Fibroblast of pulmonary artery (primary cell): ENCODE measurements at places on chromosomes 7 and 10.

DNA sequence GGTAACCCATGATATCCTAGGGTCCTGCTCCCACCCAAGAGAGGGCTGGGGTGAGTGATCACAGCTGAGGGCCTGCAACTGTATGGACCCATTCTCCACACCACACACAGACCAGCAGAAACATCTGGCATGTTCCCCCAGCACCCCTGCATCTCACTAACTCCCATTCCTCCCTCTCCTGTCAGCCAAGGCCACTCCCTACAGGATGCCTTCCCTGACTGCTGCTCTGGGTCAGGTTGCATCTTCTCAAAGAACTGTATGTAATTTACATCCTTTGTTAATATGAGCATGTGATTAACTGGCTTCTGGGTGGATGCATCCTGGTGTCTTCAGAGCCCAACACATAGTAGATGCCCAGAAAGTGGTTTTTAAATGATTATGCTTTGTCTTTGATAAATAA is 56.2 kb downstream of the PTPRE start:
- DNase-seq: no peak

DNA sequence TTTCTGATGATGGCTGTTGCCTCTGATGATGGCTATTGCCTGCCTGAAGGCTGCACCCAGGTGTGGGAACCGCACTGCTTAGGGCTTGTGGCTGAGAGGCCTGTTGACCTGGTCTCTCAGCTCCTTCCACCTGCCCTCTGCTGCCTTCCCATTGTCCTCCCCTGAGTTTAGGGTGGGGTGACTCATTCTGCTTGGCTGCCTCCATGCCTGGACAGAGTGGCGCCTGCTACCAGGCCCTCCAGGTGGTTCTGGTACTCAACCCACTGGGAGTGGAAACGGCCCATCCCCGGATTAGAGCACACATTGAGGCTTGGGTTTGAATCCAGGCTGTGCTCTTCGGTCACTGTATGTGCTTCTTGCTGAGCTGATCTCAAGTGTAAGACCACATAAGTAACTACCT is 120.6 kb downstream of the SEM1 start:
- no peak for DNase-seq

GRCh38 chr7:37947138-37947940 is 26.9 kb downstream of the EPDR1 start:
- no peak for DNase-seq

DNA sequence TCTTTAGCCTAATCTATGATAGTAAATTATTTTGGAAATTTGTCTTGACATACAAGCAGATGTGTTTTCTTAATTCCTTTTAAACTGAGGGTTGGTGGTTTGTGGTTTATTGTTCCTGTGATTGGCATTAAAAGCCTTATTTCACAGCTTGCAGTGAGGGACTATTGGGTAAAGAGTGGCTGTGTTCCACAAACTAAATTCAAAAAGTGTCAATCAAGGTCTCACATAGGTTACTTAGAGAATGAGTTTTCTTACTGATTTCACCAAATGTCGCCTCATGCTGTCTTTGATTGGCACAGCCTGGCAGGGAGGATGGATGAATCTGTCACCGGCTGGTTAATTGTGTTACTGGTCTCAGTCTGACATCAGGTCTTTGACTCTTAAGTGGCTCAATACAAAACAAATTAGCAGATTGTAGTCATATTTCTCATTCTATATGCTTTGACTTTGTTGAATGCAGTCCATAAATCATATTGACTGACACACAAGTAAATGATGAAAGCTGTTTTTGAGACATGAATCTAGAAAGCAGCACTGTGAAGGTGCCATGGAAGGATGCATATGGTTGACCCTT is 66.8 kb upstream of the CYP26C1 start:
- DNase-seq: no peak

DNA sequence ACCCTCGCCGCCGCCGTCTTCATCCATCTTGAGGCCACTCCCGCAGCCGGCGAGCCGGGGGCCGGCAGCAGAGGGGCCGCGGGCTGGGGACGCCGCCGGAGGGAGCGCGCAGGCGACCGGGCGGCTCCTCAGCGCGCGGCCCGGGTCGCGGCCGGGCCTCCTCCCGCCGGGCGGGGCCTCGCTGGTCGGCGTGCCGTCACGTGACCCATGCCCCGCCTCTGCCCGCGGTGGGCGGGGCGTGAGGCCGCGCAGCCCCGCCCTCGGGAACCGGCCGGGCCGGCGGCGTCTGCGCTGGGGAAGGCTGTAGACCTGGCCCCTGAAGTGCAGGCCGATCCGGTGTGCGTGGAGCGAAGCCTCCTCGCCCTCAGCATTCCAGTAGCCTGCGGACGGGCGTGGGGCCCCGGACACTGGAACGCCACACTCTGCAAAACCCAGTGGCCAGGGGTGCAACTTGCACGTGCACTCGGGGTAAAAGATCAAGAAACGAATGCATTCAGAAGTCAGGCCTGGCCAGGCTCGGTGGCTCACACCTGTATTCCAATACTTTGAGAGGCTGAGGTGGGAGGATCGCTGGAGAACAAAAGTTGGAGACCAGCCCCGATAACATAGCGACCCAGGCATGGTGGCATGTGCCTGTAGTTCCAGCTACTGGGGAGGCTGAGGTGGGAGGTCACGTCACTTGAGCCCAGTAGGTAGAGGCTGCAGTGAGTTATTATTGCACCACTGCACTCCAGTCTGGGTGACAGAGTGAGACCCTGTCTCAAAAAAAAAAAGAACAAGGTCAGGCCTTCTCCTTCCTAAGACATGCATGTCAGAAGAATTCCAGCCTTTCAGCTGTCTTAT is at the start of gene CYTH3:
Gene CYTH3 (minus strand): TSS at position 144 of the 843 bp plus-strand sequence. CDS start 117 bp downstream, at position 27.
- peak; percentile 76 for DNase-seq
